ENCODE measurements at places on chromosomes 6 and 20.

DNA sequence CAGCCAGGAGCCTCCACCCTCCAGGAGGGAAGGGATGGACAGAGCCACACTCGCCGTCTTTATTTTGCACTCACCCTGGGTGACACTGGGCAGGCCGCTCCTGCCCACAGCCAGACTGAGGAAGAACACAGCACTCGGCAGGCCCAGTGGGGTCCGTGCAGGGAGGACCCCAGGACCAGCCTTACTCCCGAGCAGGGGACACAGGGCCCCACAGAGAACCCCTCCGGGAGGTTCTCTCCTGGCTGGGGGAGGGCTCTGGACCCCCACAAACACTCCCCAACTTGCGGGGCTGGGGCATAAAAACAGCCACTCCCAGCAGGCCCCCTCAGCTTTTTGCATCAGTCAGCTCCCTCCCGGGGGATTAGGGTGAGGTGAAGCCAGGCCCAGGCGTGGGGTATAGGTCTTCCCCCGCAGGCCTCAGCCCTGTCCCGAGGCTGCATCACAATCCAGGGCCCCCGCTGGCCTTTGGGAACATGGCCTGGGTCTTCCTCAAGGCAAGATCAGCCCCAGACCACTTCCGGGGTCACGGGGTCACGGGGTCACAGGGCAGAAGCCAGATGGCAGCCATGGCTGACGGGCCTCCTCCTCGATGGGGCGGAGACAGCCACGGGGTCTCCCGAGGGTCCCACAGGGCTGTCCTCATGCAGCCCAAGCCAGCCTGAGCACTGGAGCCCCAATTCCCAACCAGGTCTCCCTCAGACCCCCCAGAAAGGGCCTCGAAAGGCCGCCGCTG, 3.2 kb downstream of the TNFRSF6B start:
- no peak for DNase-seq

DNA sequence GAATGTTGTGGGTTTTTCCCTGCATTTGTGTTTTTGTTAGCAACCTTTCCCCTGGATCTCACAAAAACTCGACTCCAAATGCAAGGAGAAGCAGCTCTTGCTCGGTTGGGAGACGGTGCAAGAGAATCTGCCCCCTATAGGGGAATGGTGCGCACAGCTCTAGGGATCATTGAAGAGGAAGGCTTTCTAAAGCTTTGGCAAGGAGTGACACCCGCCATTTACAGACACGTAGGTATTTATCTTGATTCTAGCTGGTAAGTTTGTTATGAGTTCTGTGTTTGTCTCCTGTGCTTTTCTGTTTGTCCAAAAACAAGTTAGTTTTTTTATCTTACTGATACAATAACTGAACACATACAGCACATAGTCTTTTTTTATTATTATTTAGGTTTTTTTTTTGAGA, 3.0 kb downstream of the SLC25A27 start:
- DNase-seq: no peak

DNA sequence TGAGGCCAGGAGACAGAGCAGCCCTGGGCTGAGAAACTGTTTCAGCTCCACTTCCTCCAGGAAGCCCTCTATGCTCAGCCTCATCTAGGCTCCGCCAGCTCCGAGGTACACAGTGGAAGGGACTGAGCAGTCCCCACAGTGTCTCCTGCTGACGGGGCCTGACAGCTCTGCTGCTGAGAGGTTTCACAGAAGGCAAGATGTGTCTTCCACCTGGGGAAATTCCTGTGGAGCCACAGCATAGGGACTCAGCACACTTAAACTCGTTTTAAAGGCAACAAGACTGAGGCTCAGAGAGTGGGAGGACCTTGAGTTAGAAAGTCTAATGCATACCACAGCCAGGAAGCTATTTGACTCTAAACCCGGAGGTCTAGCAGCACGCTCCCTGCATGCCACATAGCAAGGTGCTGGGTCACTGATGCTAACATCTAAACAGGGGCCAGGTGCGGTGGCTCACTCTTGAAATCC, 6.8 kb downstream of the ADA start:
- no peak for DNase-seq

- DNase-seq: no peak
Observed at GRCh38 chr6:127630800-127631199, 53.8 kb downstream of the C6orf58 start.

DNA sequence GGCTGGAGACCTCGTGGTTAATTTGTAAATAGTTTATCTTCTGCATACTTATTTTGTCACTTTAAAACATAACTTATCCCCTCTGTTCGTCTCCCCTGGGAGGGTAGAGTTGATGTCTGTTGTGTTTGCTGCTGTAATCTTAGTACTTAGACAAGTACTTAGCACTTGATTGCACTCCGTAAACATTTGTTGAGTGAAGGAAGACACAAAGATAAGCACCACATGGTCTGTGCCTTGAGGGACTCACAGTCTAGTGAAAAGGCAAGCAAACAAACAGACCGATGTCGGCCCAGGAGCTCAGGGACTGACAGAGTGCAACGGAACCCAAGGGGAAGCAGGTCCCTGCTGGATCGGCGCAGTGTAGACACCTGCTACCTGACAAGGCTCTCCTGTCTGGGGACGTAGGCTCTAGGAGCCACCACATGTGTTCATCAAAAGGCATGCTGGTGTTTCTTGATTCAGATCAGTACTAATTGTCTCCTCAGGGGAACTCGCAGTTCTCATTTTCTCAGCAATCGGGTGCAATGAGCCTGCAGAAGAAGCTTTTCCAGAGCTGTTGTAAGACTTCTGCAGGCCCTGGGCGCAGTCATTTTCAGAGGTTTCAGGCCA, 31.4 kb downstream of the EDN3 start:
- DNase-seq: no peak

DNA sequence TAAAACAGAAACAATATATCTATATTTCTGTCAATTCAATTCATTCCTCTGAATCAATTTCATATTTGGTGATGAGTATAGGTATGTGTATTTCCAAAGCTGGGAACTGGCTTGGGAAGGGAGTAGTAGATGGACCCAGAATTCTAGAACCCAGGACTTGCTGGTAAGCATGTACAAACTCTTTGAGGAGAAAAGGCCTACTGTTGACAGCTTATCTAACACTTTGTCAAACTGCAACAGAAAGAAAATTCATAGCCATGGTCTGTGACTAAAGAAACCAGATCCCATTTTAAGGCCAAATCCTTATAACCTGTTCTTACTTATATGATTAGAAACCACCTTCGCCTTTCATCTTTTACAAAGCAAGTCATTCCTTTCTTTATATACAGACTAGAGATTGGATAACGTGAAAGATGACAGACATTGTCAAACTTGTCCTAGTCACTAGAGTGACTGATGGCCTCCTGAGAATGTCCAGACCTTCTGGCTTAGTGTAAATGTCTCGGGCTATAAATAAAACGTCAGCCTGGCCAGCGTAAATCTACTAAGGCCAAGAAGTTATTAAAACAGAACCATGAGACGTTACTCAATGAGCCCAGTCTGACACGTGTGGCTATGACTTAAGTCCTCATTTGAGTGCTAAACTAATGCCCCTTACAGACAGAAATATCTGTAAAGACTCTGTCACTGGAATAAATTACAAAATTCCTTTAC, 152.3 kb downstream of the ALDH8A1 start:
- DNase-seq: no peak

- no peak for DNase-seq
Observed at GRCh38 chr20:2932498-2932897, 59.2 kb downstream of the PTPRA start.

- no peak for DNase-seq
Observed at GRCh38 chr6:18447552-18447951, 60.4 kb downstream of the RNF144B start.

GRCh38 chr6:151634336-151634720, 140.5 kb downstream of the CCDC170 start:
- no peak for DNase-seq

DNA sequence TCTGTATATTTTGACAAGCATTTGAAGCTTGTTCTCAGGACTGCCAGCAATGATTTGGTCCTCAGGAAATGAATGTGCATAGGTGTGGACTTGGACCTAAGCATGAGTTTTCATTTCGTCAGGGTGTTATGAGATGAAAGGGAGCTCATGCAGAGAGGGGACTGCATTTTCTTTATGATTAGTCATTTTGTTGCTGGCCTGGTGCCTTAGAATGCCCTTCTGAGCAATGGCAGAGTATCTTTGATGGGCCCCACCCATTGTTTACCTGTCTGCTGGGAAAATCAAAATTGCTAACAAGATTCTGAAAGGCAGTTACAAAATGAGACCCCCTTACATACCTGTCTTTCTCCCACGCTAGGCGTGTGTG, 51.5 kb upstream of the MTHFD1L start:
- no peak for DNase-seq

- DNase-seq: no peak
Observed at GRCh38 chr6:143863771-143864170, 503 bp upstream of the ZC2HC1B start.

- DNase-seq: no peak
Observed at GRCh38 chr6:105250533-105250932, 70.7 kb upstream of the POPDC3 start.

- DNase-seq: no peak
Observed at GRCh38 chr6:1644516-1645060, 34.9 kb downstream of the FOXC1 start.

DNA sequence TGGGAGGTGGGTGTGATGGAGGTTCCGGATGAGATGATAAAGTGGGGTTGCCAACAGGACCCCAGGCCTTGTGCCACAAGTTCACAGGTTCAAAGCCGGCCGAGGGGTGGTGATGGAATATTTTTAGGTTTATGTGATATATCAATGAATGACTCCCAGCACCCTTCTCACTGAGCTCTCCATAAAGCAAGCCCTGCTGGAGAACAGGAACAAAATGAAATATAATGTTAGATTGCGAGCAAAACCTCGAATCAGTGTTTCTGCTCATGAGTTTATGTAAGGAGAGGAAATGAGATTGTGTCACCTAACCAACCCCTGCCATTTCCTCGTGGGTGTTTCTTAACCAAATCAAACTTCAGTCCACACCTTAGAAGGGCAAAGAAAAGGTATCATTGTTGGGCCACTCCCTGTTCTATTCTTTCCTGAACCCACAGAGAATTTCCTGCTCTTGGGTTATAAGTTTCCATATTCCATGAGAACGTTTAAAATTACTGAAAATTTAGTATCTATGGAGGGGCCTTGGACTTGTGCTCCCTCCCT, 192.2 kb upstream of the EXOC2 start:
- DNase-seq: no peak

DNA sequence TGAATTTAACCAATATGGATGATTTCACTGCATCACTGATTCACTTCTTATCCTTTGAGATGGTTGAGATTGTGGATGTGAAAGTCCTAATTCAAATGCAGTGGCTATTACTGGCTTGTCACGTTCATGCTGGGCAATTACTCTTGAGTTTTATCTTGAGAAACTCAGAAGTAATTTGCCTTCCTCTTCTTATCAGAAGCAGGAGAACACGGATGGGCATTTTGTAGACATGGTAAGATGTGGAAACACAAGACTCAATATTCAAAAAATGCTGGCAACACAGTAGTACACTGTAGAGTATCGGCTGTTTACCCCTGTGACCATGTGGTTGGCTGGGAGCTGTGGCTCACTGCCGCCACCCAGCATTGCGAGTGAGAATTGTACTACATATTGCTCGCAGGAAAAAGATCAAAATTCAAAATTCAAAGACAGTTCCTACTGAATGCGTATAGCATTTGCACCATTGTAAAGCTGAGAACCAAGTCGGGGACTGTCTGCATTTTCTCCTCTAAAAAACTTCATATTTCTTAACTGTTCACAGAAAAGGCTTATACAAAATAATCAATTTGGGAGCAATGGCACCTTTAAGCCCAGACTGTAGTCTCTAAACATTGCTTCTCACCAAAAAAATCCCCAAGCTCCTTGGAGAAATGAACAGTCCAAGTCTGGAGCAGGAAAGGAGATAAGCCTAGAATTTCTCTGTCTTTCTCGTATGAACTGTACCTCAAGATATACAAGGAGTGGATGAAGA, 61.9 kb upstream of the ELOVL5 start:
- DNase-seq: peak; percentile 37

DNA sequence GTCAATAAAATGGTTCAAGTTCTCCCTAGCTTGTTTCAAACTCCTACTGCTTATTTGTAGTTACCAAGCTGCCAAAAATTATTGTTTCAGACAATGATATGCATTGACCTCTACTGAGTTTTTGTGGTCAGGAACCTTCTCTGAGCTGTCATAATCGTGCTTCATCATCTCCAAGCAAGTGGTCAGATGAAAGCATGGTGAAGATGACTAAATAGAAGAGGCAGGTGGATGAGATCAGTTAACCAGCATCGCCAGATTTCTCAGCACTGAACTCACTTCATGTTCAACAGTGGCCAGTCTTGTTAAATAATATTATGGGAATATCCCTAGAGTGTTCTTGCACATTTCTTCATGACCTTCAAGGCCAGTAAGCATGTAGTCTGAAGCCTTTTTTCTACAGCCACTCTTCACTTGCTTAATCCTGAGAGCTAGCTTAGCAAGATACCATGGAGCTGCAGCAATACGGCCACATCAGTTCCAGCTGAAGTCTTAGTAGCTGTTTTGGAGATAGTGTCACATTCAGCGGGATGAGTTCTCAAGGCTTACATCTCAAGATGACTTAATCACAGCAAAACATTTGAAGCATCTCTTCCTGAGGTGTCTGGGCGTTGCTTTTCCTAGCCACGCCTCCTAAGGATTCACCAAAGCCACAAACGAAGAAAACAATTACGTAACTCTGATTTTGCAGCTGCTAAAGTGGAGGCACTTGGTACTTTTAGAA, 101.6 kb upstream of the TMEM30A start:
- DNase-seq: no peak

DNA sequence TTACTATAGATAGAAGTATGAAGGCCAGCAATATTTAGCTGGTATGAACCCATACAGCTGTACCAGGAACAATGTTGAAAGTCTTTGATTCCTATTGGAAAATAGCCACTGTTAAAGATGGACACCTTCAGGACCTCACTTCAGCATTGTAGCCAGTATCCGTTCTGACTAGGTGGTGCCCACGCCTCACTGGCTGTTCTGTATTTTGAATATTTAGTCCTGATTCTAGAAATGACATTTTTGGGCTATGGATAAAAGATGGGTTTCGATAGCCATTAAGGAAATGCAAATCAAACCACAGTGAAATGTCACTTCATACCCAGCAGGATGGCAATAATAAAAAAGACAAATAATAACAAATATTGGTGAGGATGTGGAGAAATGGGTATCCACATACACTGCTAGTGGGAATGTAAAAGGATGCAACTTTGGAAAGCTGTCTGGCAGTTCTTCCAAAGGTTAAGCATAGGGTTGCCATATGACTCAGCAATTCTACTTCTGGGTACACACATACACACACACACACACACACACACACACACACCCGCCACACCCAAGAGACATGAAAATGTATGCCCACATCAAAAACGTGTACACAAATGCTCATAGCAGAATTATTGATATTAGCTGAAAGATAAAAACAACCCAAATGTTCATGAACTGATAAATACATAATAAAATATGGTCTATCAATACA, 56.8 kb downstream of the UTRN start:
- no peak for DNase-seq

- DNase-seq: no peak
Observed at GRCh38 chr6:98657764-98658163, 176.6 kb upstream of the POU3F2 start.

GRCh38 chr6:109788687-109789086, 97.6 kb downstream of the FIG4 start:
- DNase-seq: no peak

GRCh38 chr6:163825033-163825432, 410.5 kb downstream of the QKI start:
- DNase-seq: no peak
